NCI-H1092 treated with DMSO at 0.1 percent for 48 hours (cell line): ENCODE measurements at places on chromosomes 5 and 9.
A peak's percentile ranks its signal among the peaks of the same experiment; 100 is the strongest.

DNA sequence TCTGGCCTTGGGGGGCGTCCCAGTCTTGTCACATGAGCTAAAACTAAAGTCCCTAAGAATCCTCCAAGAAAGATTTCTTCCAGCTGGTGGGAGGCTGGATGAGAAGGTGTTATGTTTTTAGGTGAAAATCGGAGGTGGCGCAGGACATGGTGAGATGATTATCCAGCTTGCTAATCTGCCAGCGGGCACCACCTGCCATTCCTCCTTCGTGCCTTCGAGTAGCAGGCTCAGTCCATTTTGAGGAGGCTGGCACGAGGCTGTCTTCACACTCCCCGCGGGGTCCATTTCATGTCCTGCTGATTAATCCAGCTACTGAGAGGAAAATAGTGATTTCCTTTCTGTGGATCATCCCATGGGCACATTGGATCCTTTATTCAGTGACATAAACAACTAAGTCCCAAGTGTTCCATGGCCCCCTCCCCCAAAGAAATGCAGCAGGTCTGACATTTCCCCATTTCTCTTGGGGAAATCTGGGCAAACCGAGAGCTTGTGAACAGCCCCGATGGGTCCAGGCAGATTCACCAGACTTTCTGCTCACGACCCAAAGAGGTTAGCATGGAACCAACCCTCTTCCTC, 38.2 kb upstream of the EXOC3 start:
- no peak for DNase-seq

DNA sequence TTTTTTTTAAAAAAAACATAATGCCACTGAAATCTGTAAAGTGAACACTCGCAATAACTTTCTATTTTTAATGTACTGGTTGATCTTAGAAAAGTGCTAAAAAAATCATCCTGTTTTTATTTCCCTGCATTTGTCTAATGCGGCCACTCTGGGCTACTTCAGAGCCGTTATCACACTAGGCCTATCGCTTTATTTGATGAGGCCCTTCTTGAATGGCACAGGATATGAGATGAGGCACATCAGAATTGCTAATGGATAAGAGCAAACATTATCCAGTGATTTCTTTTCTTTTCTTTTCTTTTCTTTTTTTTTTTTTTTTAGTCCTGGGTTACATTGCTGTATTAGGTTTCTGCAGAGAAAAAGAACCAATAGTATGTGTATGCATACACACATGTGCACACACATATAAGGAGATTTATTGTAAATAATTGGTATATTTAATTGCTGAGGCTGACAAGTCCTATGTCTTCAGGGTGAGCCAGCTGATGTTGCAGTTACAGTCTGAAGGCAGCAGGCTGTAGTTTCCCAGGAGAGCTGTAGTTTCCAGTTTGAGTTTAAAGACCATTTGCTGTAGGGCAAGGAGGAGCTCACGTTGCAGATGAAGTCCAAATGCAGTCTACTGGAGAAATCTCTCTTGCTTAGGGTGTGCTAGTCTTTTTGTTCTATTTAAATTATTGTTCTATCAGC, 391.7 kb downstream of the MED10 start:
- peak; percentile 10 for DNase-seq

GRCh38 chr9:121650217-121651007, 1.0 kb upstream of the DAB2IP start:
- DNase-seq: peak; percentile 55

DNA sequence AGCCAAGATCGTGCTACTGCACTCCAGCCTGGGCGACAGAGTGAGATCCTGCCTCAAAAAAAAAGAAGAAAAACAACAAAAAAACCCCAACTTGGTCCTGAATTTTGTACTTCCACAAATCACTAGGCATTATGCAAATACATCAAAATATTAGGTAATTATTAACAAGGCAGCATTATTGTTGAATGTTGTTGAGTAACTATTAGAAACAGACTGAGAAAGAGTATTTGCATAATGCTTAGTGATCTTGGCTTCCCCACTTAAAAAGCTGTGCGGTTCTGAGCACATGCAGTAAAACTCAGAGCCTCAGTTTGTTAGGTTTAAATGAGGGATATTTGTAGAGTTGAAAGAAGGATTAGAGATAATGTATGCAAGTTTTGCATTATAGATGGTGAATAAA, 64.2 kb downstream of the SCAMP1 start:
- DNase-seq: no peak

- DNase-seq: no peak
Measured at GRCh38 chr5:62288118-62288517, 17.9 kb upstream of the KIF2A start.

DNA sequence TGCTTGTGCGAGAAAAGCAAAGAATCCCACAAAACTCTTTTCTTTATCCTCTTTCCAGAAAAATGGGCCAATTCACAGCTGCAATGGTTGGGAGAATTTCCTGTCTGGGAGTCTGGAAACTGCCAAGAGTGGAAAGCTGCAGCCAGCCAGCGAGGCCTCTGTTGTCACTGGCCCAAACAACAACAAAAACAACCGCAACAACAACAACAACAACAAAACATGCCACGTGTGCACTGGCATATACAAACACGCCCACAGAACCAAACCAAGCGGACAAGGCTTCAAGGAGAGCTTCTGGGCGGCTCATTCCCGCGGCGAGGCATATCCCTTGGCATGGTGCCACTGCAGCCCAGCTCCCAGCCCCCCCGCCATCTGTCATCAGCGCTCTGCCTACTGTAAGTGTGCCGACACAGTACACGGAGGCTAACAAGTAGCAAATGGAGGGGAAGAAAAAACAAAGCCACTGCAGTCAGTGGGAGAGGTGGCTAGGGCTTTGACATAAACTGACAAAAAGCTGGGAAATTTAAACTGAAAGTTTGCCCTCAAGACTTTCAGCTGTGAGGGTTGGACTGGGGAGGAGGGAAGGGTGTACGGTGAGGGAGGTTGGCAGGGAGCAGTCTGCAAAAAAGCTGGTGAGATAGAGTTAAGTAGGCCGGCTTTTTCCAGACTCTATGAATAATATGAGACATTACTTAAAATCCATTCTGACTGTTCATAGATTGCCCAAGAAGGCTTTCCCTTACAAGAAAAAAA, 165.0 kb upstream of the ZNF462 start:
- peak; percentile 90 for DNase-seq

GRCh38 chr9:107739601-107740082, 250.1 kb upstream of the KLF4 start:
- DNase-seq: no peak

- DNase-seq: peak; percentile 21
Measured at GRCh38 chr9:137025517-137025966, 2.5 kb downstream of the ABCA2 start.

DNA sequence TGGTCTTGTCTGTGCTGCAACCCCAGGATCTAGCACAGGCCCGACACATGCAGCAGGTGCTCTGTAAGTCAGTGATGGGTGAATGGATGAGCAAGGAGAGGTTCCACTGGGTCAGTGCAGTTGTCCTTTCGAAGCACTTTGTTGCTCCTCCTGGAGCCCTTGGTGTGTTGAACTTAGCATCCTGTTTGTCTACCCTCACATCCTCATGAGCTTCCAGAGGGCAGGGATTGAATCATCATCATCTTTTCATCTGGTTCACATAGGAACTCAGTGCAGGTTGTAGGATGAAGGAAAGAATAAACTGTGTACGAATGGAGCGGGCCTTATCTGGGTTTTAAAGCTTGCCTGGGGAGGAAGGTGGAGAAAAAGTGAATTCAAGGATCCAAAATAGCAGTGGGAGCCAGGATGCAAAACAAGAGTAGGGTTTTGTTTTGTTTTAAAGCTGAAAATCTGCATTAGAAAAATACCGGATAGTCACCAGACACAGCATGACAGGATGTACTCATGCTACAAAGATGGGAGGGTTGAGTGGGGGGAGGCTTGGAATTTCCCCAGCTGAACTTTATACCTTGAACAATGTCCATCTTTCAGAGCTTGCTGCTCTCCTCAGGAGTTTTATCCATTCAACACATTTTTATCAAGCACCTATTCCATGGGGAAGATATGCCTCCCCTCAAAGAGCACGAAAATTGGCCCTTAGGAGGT, 55.8 kb downstream of the PTTG1 start:
- DNase-seq: no peak

DNA sequence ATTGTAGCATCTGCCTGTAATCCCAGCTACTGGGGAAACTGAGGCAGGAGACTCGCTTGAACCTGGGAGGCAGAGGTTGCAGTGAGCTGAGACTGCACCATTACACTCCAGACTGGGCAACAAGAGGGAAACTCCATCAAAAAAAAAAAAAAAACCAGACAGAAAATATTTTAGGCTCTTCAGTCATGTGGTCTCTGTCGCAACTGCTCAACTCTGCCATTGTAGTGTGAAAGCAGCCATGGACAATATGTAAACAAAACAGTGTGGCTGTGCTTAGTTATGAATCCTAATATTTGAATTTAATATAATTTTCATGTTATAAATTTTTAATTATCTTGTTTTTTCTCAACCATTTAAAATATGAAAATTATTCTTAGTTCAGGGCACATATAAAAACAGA, 38.4 kb downstream of the ZFAND5 start:
- DNase-seq: no peak

- DNase-seq: no peak
Measured at GRCh38 chr5:107251151-107251550, 419.6 kb downstream of the EFNA5 start.

DNA sequence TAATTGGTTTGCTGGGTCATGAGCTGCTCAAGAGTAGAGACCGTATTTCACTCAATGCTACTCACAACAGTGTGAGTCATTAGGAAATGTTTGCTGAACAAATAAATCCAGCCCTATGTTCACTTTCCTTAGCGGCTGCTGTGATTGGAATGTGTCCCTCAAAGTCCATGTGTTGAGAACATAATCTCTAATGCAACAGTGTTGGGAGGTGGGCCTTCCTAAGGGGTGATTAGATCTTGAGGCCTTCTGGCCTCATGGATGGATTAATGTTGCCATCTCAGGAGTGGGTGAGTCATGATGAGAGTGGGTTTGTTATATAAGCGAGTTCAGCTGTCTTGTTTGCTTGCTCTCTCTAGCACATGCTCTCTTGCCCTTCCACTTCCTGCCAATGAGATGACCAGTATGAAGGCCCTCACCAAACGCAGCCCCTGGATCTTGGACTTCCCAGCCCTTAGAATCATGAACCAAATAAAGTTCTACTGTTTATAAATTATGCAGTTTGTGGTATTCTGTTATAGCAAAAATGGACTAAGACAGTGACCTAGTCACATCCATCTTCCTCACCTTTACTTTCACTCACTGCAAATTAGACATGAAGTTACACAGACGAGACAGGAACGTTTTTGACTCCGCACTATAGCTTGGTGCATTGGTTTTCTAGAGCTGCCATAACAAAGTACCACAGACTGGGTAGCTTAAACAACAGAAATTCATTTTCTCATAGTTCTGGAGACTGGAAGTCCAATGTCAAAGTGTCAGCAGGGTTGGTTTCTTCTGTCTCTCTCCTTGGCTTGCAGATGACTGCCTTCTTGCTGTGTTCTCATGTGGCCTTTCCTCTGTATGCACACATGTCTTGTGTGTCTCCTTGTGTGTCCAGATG, 50.9 kb upstream of the FAM169A start:
- DNase-seq: no peak

- no peak for DNase-seq
Measured at GRCh38 chr5:38650540-38650939, 94.1 kb upstream of the LIFR start.
